ENCODE measurements at places on chromosomes 7 and 10.

DNA sequence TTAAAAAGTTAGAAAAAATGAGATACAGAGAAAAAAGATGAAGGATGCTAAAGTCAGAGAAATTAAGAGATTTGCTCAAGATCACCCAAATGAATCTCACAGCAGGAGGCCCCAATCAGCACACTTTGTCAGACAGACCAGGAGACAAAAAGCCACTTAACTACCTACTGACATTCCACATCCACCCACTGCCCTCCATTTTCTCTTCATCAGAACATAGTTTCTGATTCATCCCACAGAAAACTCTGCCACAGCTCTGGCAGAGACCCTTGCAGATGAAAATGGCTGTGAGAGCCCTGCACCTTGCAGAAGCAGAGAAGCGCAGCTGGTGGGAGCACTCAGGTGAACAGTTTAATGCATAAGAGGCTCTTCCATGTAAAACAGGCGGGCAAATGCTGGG lies 26.6 kb downstream of the DGKI start:
- DNase-seq = no peak

DNA sequence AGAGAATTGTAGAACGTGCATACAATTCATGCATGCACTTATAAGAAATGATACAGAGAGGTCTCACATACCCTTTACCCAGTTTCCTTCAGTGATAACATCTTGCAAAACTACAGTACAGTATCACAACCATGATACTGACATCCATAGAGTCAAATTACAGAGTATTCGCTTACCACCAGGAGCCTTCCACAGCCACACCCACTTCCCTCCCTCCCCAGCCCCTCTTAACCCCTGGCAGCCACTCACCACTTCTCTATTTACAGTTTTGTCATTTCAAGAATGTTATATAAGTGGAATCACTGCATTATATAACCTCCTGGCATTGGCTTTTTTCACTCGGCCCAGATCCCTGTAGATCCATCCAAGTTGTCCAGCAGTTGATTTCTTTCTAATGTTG lies 143.8 kb downstream of the ZNF248 start:
- DNase-seq = no peak

- DNase-seq = no peak
Observed at GRCh38 chr10:44755481-44755880, 155.7 kb upstream of the TMEM72 start.

- DNase-seq = no peak
Observed at GRCh38 chr7:42924223-42924838, 7.6 kb downstream of the PSMA2 start.

DNA sequence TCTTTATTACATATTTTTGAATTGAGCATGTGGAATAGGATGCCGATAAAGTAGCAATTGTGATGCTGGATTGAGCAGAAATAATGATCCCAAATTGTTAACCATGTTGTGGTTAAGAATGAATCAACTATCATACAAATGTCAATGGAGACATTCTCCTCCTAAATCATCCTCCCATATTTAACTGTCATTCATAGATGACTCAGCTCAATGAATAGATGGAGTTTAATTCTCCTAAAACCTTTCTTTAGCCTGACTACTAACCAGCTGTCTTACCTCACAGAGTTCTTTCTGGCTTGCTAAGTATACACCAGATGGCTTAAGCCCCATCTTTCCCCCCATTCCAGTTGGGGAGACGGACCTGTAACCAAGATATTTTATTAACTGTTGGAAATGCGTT lies 23.4 kb upstream of the NPS start:
- no peak for DNase-seq

DNA sequence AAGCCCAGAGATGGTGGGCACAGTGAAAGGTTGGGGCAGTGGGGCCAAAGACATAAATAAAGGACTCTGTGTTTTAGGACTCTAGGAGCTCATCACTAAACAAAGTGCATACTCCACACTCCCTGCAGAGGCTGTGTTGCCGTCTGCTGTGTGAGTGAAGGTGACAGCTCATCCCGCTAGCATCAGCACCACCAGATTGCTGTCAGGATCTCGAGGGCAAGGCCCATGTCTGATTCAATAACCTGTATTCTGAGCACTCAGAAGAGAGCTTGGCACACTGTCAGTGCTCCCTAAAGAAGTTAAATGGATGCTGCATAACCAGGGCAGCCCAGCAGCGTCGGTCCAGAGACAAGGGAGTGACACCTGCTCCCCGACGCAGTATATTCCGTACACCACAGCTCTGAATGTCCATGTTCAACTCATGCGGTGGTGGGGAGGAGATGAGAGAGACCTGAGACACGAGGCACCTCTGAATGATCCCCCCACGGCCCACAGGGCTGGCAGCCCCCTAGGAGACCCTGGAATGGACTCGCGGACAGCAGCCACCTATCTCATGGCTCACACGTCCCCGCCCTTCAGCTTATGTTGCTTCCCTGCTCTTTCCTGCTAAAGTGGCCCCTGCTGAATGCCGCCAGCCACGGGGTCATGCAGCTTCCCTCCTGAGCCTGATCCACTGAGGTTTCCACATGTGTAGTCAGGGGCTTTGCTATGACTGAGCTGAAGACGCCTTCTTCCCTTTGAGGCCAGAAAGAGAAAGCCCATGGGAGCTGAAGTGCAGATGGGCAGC lies 132.7 kb upstream of the KCNMA1 start:
- DNase-seq = no peak
